ENCODE measurements at places on chromosomes 7 and 10.

GRCh38 chr10:132687893-132688579, 97.9 kb downstream of the NKX6-2 start:
- DNase-seq: no peak

GRCh38 chr10:31704195-31704594, 224.4 kb downstream of the ARHGAP12 start:
- DNase-seq: no peak

DNA sequence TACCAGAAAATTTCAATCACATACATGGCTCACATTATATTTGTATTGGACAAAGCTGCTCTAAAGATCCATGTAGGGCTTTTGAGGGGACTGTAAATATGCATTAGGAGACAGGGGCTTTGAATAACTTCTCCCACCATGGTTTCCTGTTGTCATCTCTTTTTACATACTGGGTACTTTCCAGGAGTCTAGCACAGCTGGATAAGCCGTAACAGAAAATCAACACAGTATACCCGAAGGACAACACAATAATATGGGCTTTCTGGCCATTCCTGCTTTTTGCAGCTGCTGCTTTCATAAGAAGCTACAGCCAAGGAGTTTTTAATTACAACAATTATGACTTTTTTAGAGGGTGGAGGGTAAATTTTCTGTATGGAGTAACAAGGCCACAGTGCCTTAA, 63.4 kb upstream of the SRPK2 start:
- no peak for DNase-seq

DNA sequence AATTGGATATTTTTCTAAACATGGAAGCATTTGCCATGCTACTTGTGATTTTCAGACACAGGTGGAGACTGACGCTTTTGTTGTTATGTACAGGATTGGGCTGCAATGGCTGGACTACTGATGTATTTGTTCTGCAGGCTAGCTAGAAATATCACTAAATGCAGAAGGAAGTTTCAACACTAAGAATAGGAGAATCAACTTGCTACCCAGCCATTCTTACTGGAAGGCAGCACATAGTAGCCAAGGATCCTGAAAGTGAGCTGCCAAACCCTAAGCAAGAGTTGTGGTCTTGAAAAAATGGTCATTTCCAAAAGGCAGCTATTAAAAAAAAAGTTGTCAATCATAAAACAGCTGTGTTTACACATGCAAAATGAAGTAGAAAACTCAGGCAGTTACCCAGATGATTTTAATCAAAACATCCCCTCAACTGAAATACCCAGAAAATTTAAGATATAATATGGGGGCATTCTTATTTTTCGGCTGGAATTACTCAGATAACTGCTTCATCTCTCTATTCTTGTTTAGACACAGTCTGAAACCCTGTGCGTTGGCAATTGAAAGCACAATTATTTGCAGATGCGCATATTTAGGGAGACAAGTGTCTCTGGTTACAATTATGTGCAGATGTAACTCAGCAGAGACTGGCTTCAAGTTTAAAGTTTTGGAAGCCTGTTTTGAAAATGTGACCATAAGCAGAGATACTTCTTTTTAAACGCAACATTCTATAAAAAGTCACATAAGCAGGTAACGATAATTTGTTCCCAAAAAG, 31.2 kb downstream of the GFRA1 start:
- DNase-seq: no peak

- DNase-seq: no peak
Measured at GRCh38 chr7:143299840-143300239, 11.7 kb downstream of the CASP2 start.

- DNase-seq: no peak
Measured at GRCh38 chr10:64863836-64864235, 1342.6 kb downstream of the REEP3 start.

DNA sequence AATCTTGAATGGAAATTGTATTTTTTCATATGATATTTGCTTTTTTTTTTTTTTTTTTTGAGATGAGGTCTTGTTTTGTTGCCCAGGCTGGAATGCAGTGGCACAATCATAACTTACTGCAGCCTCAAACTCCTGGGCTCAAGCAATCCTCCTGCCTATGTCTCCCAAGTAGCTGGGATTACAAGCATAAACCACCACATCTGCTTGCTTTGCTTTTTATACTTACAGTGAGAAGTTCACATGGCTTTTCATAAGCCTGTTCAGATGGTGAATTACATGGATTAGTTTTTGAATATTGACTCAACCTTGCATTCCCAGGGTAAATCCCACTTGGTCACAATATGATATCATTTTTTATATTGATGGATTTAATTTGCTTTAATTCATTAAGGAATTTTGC, 22.0 kb downstream of the LRRD1 start:
- no peak for DNase-seq

DNA sequence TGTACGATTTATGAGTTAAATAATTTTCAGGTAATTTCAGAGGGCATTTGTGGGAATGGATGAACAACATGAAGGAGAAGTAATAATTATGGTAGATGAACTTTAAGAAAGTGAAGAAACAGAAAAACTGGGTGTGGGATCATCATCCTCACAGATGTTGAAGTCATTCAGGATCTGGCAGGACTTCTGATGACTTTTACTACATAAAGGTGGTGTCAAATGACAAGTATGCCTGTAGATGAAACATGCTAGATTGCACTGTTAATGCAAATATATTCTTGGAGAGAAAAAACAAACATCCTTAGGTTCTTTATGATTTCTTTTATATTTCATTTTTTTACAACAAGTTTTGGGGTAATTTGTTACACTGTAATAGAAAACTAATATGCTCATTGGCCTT, 230.2 kb downstream of the PCLO start:
- no peak for DNase-seq

DNA sequence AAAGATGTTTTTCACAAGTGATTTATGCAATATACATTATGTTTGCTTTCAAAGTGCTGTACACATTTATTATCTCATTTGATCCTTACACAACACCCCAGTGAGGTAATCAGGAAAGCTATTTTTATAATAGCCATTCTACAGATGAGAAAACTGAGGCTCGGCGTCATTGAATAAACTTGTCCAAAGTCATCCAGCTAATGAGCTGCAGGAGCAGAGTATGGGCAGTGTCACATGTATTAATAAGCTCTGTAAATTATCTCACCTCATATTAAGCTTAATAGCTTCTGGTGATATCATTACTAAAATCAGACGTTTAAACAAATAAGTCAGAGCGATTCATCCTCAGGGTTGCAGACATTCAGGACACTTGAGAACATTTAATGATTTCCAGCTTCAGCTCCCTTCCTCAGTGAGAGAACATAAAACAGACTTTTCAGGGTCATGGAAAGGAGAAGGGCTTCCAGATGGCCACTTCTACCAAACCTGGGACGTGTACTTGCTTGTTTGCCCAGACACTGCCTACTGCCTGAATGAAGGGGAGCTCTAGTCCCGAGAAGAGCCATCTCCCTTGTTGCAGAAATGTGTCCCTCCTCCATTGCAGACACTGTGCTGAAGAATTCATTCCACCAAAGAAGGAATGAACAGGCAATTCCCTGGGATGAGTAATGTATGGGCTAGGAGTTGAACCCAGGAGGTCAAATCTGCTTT, 20.5 kb upstream of the FZD1 start:
- no peak for DNase-seq

- DNase-seq: no peak
Measured at GRCh38 chr10:75353183-75353582, 48.4 kb downstream of the ZNF503 start.

GRCh38 chr7:1579481-1580421, 9.9 kb upstream of the PSMG3 start:
- no peak for DNase-seq

DNA sequence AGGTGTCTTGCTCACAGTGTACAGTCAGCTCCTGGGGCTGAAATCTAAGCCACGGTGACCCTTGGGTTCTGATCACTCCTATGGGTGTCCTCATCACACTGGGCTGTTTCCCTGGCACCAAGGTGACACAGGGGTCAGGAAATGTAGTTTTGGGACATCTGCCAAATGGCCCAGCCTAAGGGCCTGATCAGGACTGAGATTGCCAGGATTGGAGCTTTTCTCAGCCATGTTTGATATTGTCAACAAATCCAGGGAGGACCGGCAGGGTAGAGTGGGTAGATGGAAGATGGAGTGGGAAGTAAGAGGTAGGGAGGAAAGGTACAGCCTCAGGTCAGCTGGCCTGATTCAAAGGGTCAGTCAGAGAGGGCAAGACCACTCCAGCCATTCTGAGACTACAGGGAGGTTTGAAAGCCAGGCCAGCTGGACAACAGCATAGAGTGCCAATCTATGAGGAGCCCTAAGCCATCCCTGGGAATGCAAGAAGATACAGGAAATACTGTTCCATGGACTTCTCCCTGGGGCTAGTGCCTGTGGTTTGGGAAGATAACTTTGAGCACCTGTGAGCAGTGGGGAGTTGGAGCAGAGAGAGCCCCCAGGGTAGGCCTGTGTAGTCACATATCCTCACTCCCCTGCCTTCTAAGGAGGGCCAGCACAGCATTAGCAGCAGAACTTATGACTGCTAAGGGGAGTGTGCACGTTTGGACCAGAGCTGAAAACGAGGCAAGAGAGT, 377.3 kb upstream of the ZMIZ1 start:
- DNase-seq: no peak

GRCh38 chr7:155527664-155528063, 18.7 kb downstream of the CNPY1 start:
- no peak for DNase-seq

DNA sequence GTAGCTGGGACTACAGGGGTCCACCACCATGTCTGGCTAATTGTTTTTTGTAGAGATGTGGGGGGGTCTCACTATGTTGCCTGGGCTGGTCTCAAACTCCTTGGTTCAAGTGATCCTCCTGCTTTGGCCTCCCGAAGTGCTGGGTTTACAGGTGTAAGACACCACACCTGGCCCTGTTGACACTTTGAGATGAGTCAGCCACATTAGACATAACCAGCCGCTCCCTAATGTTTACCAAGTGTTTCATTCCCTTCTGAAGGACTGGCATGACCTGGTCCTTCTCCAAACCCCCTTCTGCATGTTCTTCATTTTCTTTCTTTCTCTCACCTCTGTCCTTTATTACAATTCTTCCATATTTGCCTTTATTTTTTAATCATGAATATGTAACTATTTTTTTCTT, 67.8 kb downstream of the TAF3 start:
- DNase-seq: no peak

- no peak for DNase-seq
Measured at GRCh38 chr7:142703655-142704305, 45.5 kb upstream of the PRSS1 start.

DNA sequence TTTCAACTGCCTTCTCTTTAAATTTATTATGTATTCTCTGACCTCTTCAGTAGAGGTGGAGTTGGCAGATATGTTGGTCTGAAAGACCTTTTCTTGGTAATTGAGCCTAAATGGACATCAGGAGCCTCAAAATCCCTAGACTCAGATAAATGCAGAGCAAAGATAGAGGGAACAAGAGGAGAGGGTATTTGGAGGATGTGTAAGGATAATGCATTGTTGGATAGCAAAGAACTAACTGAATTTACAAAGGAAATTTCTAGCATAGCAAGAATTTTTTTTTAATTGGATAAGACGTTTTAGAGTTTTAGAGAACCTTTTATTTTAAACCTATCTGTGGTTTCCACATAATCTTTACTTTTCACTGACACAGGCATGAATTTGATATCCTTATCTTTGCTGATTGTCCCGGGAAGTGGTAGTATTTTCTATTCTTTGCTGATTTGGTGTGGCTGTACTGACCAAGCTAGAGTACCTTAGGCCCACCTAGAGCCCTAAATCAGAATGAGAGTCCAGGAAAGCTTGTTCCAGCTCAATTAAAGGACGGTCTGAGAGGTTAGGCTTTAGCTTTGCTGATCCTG, 91.3 kb downstream of the NRF1 start:
- DNase-seq: no peak

- no peak for DNase-seq
Measured at GRCh38 chr10:7795605-7796004, 7.6 kb downstream of the ATP5F1C start.

GRCh38 chr10:77974396-77975074, 48.0 kb upstream of the DLG5 start:
- DNase-seq: no peak

DNA sequence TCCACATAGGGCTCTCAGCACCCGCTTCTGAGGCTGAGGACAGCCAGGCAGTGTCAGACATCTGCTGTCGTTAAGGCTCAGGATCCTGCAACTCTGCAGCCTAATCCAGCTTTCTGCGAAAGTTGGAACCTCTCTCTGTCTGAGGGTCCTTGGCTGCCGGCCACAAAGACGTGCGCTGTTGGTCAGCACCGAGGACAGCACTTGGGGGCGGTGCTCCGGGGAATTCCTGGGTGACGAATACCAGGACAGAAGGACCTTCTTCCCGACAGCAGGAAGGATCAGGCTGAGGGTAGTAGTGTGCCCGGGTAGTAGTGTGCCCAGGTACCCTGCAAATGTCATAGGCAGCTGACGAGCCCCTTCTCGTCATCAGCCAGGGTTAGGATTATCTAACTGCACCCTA, 16.0 kb upstream of the RASGEF1A start:
- no peak for DNase-seq

- no peak for DNase-seq
Measured at GRCh38 chr10:1292611-1293031, 236.4 kb downstream of the WDR37 start.

GRCh38 chr7:30391806-30392205, 86.8 kb downstream of the NOD1 start:
- DNase-seq: no peak

All from SIG-M5 (cell line).